H54 (cell line): ENCODE measurements at places on chromosomes 6 and 20.
A peak's percentile ranks its signal among the peaks of the same experiment; 100 is the strongest.

GRCh38 chr6:150273457-150274309, 95.1 kb upstream of the IYD start:
- no peak for DNase-seq

DNA sequence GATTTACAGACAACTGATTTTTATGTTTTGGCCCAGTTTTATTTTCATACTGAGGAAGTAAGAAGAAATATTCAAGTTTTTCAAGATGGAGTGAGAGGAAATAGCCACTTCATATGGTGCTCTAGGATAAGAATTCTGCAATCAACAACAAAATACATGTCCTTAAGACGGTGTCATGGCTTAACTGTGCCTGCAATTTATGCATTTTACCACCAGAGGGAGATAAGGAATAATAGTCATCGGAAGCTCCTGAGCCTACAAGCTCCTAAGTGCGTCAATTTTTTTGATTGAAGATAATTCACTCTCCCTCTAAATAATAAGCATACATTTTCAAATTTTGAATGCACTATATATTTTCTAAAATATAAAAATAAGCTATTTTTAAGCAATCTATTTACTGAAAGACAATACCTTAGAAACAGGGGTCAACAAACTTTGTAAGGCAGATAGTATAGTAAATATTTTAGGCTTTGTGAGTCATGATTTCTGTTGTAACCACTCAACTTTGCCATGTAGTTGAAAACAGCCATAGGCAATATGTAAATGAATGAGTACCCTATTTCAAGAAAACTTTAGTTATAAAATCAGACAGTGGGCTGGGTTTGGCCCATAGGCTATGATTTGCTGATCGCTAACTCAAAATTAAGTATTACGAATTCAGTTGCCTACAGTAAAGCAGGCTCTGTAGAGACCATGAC, 230.9 kb upstream of the DTNBP1 start:
- DNase-seq = no peak

DNA sequence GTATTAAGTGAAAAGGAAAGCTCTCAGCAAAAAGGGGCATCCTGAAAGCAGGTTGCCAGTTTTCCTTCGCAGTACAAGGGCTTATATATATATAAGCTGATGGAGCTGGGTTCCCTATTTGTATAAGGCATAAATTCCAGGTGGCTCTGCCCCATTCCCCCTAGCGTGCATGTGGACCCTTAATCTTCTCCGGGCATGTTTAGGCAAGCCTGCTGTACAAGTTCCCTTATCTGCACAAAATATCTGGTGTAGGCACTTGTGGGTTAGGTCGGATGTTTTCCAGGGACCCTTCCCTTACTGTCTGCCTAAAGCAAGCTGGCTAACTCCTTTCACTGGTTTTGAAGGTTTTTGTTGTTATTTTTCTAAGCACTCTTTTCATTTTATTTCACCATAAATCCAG, 140.7 kb downstream of the FUT9 start:
- DNase-seq = no peak

DNA sequence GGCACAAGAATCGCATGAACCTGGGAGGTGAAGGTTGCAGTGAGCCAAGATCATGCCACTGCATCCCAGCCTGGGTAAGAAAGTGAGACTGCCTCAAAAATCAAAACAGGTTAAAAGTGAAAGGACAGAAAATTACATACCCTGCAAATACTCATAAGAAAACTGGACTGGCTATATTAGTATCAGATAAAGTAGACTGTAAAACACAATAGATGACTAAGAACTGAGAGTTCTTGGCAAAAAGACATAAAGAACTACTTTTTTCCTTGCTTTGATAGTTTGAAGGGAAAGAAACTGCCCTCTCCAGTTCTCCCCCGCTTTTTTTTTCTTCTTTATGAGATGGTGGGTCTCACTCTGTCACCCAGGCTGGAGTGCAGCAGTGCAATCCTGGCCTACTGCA, 17.0 kb downstream of the SNX3 start:
- DNase-seq = no peak

GRCh38 chr20:41446456-41446855, 79.8 kb upstream of the EMILIN3 start:
- no peak for DNase-seq

DNA sequence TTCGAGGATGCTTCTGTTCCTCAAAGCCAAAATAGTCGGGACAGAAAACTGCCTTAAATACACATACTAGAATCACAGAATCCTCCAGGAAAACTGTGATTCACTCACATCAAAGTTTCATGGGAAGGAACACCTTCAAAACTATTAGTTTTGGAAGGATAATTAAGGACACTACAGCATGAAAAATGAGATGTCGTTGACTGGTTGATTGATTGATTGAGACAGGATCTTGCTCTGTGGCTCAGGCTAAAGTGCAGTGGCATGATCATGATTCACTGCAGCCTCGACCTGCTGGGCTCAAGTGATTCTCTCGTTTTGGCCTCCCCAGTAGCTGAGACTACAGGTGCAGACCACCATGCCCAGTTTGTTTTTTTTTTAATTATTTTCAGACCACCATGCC, 25.7 kb upstream of the MAP3K4 start:
- no peak for DNase-seq

DNA sequence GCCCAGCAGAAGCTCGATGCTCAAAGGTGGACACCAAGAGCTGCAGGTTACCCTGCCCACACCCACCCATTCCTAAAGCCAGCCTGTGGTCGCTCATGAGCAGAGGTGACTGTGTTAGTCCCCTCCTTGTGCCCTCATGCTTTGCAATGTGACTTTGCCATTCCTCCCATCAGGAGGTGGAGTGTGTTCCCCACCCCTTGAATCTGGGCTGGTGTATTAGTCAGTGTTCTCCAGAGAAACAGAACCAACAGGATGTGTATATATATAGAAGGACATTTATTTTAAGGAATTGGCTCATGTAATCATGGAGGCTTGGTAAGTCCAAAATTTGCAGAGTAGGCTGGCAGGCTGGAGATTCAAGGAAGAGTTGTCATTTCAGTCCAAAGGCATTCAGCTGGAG, 54.4 kb upstream of the RNF24 start:
- no peak for DNase-seq

DNA sequence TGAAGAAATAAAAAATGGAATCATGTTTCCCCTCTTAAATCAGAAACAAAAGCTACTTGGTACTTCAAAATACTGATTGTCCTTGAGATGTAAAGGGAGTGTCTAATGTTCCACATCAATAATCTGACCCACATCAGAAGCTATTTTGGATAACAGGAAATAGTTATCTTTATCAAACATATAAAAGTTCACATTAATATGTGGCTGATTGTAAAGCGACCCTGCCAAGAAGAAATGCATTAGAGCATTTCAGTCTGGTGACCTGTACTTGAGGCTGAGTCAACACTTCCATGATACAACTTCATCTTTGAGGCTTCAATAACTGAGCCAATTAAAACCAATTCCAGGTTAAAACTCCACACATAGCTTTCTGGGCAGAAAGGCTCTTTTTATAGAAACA, 31.8 kb downstream of the SYNE1 start:
- no peak for DNase-seq

GRCh38 chr6:158819977-158820622, 932 bp upstream of the EZR start:
- DNase-seq = no peak

- no peak for DNase-seq
Observed at GRCh38 chr20:50340541-50340940, 149.9 kb downstream of the CEBPB start.

DNA sequence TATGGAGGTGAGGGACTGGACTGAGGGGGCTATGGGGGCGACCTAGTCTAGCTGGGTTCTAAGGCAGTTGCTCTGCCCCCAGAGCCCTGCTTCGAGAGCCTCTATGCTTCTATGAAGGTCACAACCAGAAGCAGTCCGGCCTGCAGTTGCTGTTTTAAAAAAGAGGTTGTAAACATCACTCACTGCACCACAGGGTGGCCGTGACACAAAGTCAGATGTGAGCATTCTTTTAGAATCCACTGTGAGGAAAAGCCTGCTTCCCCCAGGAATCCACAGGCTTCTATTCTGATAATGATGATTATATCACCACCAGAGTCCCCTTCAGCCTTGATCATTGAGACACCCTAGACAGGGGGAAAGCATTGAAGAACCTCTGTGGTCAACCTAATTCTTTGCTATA, 229.7 kb upstream of the AGPAT4 start:
- no peak for DNase-seq

DNA sequence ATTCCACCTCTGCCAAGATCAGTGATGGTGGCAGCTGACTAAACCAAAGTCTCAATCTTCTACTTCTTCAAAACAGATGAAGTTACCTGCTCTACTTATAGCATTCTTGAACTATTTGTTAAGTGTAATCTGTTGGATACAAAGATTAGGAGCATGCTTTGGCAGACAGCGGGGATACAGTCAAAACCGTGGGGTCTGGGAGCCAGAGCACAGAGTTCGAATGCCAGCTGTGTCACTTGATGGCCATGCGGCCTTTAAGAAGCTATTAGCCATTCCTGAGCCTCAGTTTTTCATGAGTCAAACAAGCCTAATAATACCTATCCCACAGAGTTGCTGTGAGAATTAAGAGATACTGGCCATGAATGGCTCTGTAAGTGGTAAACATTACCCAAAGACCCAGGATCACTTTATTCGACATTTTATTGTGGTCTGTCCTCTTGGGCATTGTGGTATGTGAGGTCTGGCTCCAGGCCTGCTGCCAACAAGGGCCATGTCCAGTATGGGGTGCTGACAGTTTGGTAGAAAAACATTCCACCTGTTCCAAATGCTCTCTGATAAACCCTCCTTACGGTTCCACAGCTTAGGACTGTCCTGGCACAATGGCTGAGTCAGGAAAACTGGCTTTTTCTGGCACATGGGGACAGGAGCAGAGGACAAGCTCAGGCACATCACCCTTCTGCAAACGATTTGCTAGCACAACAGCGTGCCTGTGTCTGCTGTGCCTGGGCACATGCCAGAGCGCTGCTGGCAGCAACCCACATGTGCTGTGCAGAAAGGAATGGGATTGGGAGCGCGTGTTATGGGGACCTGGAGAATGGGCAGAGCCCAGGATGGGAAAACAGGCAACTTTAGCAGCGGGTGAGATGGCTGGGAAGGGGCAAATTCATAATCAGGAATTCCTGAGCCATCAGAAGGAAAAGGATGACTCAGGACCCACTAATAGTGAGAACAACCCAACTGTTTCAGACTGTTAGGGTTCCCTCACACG, 15.7 kb upstream of the FAM83C start:
- DNase-seq = no peak

DNA sequence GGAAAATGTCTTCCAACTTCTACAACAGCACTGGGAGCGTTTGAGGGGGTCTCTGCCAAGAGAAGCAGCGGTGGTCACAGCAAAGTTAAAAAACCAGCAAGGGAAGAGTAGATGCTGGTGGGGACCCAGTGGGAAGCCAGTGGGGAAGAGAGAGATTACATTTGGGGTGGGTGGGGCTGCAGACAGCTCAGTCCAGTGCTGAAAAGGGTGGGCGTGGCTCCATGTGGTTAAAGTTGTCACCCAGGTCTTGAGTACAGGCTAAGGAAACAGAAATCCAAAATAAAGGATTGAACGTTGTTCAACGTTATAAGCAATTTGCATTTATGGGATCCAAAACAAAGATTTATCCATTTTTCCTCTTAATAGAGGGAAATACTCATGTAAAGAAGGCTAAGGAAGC, 106.3 kb upstream of the LY86 start:
- no peak for DNase-seq

DNA sequence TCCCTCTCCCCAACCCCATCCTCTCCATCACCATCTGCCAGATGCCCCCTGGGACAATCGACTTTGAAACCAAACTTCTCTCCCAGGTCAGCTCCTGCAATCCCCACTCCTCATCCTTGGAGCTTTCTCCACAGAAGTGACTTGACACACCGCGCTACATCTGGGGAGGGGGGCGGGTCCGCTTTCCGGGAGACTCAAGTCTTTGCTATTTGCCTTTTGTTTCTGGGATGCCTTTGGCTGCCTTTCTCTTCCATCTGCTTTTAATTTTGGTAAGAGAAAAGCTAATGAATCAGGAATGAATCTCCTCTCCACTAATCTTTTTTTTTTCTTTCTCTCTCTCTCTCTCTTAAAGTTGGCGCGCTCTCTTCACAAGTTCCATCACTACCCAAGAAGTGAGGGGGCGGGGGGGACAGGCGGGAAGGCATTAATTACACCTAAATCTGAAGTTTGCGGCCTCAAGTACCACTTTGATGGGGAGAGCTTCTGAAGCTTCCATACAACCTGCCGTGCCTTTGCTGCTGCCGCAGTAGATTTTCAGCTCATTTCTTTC, 664 bp upstream of the TPBG start:
- no peak for DNase-seq

DNA sequence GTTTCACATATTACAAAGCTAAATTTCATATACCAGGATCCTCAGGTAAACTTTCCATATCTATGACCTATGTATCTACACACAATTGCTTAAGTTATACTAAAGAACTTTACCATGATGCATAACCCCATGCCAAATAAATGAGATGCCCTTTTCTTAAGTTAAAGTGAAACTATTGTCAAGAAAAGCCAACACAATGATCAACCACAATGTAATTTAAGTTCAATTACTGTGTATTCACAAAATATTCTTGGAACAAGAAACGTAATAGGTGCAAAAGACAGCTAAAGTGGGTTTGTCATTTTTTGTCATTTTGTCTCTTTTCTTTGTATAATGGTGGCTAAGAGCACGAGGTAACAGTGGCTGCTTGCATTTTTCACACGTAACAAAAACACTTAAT, 158.0 kb upstream of the SHLD1 start:
- DNase-seq = no peak

GRCh38 chr6:106381223-106381622, 20.7 kb downstream of the CRYBG1 start:
- no peak for DNase-seq

- no peak for DNase-seq
Observed at GRCh38 chr6:106161311-106161874, 75.3 kb downstream of the PRDM1 start.

DNA sequence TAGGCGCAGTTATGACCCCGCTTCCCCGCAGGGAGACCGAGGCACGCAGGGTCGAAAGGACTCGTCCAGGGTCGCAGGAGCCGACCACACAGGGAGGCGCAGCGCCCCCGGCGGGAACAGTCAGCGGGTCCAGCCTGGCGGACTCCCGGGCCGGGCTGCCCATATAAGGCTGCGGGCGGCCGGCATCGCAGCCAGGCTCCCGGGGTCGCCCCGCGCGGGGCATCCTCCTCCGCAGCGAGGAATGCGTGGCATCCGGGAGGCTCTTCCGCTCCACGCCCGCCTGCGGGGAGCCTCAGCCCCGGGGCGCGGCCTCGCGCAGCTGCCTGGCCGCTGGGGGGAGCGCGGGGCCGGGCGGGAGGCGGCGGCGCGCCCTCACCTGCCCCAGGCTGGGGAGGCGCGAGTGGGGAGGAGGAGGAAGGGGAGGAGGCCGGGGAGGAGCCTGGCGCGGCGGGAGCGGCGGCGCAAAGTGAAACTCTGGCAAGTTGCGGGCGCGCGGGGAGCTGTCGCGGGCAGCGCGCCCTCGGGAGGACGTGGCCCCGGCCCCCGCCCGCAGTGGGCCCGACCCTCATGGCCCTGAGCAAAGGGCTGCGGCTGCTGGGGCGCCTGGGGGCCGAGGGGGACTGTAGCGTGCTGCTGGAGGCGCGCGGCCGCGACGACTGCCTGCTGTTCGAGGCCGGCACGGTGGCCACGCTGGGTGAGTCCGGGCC, at the start of gene SYNJ2:
Gene SYNJ2, plus strand, starts transcription at position 469 of the 707 bp plus-strand sequence. Its CDS starts 99 bp downstream, at position 568.
- peak; percentile 58 for DNase-seq
